AG04449 (cell line): ENCODE measurements at places on chromosomes 2 and 18.

GRCh38 chr2:180463608-180464007 lies 456.5 kb upstream of the CWC22 start:
- DNase-seq = no peak

- no peak for DNase-seq
Measured at GRCh38 chr2:8494151-8494550, 187.7 kb upstream of the ID2 start.

- no peak for DNase-seq
Measured at GRCh38 chr2:65368468-65368867, 63.9 kb downstream of the SPRED2 start.

- DNase-seq = peak; percentile 46
Measured at GRCh38 chr2:64359892-64360657, 93.9 kb upstream of the LGALSL start.

- DNase-seq = no peak
Measured at GRCh38 chr2:231781798-231782726, 980 bp upstream of the PDE6D start.

GRCh38 chr2:235685024-235685721 lies 191.3 kb downstream of the AGAP1 start:
- DNase-seq = no peak

- no peak for DNase-seq
Measured at GRCh38 chr2:18396329-18397010, 164.0 kb downstream of the RDH14 start.

DNA sequence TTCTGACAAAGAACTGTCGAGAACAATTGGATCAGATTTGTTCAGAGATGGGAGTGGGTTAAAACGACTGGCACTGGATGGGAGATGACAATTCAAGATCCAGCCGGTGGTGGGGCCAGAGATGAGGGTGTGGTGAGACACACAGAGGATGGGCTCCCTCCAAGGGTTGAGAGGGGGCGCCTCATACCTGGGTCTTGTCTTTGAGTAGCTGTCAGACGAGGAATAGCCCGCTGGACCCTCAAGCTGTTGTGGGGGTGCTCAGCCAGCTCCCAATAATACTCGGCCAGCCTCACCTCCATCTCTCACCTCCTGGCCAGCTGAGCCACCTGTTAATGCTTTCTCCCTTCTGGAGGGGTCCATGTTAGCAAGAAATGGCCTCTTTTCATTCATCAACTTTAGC lies 14.0 kb downstream of the INPP5D start:
- DNase-seq = no peak

GRCh38 chr2:135875491-135876065 lies 665 bp downstream of the MCM6 start:
- no peak for DNase-seq

DNA sequence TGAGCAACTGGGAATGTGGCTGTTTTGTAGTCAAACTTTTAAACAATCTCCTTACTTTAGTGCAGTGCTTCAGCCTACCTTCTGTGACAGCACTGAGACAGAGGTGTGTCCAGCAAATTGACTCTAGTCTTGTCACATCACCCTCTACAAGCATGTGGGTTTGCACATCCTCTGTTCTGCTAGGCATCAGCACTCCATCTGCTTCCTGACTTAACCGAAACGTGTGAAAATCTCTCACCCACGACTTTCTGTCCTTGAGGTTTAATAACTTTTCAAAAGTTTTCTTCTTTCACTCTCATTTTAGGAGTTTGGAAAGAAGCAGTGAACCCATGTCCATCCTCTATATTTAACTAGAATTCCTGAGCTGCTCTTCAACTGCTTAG lies 42.6 kb downstream of the TTR start:
- no peak for DNase-seq

DNA sequence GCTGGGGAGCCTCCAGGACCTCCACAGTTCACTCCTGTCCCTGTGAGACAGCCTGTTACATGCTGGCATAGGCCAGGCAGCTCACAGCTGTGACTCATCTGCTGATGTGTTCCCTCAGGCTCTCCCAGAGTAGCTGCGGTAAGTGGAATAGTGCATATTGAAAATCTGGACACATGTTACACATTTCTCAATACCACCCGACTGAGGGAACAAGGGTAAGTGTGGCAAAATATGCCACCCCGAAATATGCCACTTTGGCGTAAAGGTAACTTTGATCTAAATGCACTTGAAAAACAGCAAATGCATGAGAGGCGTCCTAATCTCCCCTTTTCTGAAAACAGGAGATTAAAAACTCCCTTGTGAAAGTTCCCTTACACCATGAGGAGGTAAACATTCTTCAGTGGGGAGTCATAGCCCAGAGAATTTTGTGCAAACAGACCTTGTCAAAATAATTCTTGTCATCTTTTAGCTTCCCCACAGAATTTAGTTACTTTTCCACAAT lies 557.9 kb downstream of the CCDC85A start:
- DNase-seq = peak; percentile 86

DNA sequence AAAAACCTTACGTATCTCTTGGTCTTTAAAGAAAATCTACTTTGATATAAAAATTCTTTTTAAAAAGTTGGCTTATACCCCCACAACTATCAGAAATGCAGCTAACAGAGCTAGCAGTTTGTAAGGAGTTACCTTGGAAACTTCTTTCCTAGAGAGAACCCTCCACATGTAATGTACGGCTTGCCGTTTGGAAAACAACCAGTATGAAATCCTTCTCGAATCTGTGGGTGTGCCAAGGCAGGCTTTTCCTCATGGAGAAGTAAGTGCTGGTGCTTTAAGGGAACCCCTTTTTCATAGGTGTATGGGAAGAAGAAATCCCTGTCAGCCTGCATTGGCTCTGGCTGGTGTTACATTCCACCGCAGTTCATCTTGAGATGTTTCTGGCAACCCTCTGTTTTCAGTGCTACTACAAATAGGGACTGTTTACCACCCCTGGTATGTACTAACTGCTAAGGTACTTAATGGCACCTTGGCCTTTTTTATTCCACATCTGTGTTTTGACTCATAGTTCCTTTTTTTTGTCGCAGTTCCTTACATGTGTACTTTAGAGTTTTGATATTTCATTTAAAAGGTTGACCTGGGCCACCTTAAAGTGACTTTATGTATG lies 248.4 kb downstream of the FHOD3 start:
- no peak for DNase-seq

DNA sequence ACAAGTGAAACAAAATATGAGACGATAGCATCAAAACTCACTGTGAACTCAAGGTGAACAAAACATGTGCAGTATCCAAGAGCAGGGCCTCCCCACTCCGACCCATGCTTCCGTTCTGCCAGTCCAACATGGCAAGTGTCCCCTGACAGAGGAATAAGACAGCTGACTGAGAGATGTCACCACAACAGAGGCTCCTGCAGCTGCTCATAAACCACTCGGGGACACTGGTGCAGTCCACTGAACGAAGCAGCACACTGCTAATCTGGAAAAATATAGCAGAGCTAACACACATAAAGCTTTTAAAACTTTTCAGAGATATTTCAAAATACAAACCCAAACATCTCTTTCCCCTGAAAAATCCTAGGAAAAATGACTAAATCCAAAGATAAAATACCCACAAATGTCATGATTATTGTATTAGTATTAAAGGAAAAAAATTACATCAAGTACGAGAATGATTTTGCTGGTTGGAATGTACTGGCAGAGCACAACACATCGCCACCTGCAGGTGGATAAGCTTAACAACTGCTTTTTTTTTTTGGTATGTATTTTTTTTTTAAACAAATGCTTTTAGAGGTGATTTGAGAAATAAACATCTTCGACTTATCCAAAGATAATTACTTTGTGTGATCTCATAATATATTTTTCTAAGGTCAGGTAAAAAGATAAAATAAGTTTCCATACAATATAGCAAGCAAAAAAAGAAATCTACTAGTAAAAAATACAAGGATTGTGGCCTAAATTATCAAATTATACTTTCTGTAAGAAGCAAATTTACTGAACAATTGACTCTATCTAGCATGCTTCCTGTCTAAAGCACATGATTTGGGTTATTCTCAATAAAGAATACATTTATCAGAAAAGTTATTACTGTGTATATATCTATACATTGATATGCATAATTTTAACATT lies 18.6 kb downstream of the THADA start:
- peak; percentile 33 for DNase-seq

- DNase-seq = no peak
Measured at GRCh38 chr2:59604123-59604522, 949.3 kb downstream of the BCL11A start.

DNA sequence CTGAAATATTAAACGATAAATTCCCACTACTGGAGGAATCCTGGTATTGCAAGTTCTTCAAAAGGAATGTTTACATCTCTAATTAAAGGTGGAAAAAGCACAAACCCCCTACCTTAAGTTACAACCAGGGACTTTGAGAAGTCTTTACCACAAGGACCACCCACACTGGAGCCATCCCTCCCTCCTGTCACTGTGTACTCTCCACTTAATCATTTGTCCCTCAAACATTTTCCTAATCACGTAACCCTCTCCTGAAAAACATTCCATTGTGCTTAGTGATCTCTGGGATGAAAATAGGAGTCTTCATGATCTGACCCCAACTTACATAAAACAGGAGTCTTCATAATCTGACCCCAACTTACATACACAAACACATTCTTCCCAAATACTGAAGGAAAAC lies 85.7 kb downstream of the SUCLG1 start:
- no peak for DNase-seq

DNA sequence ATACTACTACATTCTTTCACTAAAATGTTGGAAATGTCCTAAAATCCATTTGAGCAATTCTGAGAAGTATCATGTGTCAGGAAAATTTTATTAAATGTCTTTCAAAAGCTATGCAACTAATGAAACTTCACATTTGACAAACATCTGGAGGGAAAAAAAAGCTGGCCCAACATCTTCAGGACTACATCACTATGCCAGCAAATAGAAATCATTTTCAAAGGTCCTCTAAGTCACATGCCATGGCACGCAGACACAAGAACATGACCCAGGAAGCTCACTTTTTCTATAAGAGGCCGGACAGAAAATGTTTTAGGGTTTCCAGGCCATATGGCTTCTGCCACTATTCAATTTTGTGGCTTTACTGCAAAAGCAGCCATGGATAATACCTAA lies 11.6 kb downstream of the KANSL3 start:
- no peak for DNase-seq

GRCh38 chr18:56568986-56569385 lies 69.4 kb downstream of the TXNL1 start:
- no peak for DNase-seq

- DNase-seq = no peak
Measured at GRCh38 chr2:68045342-68045741, 17.5 kb downstream of the C1D start.

DNA sequence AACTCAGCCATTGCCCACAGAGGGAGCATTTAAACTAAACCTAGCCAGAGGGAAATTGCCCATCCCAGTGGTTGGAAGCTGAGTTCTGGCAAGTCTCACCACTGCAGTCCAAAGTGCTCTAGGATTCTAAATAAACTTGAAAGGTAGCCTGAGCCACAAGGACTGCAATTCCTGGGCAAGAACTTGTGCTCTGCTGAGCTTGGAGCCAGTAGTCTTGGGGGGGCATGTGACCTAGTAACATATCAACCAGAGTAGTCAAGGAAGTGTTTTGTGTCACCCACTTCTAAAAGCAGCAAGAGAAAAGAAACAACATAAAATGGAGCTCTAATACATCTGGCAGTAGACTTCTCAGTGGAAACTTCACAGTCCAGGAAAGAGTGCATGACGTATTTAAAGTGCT lies 167.0 kb downstream of the PTH2R start:
- no peak for DNase-seq

DNA sequence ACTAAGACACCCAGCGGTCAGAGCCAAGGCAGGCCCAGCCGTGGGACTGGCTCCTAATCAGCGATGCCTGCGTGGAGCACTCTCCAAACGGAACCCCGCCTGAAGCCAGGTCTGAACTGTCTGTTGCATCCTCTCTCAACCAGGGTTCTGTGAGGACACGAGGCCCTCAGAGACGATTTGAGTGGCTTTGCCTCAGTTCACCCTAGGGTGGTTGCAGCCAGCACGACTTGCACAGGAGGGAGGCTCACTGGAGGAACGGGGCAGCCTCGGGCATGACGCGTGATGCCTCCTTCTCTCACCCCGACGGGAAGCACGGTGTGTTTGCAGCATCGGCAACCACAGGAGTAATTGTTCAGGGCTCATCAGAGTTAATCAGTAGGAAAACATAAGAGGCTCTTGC lies 336.4 kb downstream of the EIPR1 start:
- DNase-seq = no peak

GRCh38 chr18:42310956-42311355 lies 355.9 kb downstream of the PIK3C3 start:
- DNase-seq = no peak

DNA sequence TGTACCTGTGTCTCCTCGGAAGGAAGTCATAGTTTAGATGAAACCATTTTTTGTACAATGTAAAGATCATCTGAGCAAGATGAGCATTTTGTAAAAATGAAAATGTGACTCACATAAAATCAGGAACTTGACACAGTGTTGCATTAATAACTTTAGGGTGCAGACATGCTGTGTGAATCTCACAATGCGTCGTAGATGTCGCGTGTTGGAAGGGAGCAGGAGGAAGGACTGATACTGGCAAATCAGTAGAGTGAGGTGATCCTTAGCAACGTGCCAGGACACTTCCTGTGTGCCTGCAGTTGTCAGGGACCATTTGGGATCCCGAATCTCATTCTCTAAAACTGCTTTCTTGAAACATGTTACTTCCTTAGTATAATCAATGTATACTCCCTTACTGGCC lies 103.1 kb downstream of the SH3BP4 start:
- no peak for DNase-seq

DNA sequence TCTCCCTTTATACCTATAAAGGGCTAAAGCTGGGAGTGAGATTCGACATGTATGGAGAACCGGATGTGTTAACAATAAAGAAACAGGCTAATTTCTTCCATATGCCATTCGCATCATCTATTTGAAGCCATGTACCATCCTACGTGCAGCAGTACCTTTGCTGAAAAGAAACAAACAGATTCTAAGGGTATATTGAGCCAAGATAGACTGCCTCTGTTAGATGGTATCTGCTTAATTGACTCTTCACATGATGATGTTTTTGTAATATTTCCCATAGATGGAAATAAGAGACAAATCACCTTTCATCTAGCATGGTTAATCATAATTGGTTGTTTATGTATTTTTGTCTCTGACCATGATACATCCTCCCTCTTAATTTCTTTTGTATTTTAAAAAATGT lies 32.1 kb upstream of the PAX3 start:
- DNase-seq = no peak
